ENCODE measurements at places on chromosomes 5 and 9.
A peak's percentile ranks its signal among the peaks of the same experiment; 100 is the strongest.

- DNase-seq: no peak
These were observed 16.2 kb upstream of the ITGA1 start for GRCh38 chr5:52771343-52772039.

DNA sequence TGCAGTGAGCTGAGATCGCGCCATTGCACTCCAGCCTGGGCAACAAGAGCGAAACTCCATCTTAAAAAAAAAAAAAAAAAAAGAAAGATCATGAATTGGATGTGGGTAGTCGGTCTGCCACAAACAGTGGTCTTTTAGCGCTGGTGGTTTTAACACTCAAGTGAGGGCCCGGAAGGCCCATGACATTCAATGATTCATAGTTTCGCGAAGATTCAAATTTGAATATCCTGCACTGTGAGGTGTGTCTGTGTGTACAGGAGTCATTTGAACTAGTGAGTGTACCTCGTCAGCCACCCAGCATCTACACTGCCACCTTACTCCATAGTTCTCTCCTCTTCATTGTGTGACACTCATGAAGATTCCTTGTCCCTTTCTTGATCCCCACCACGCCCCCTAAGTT, 41.3 kb downstream of the CFAP77 start:
- DNase-seq: no peak

GRCh38 chr9:36174731-36175130, 5.5 kb downstream of the CCIN start:
- no peak for DNase-seq

DNA sequence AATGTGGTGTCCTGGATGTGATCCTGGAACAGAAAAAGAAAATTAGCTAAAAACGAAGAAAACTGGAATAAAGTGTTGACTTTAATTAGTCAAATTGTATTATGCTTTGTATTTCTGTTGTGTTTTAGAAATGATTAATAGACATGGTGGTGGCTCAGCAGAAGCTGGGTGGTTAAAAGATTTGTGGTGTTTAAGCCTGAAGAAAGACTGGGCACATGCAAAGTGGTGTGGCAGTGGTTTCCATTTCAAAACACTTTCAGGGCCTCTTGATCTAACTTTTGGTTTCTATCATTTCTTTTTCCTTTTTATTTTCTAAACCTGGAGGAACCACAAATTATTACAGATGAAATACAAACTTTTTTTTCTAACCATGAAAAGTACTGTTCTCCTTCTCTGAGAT, 44.1 kb downstream of the ADGRV1 start:
- no peak for DNase-seq

- no peak for DNase-seq
These were observed 14.5 kb upstream of the RPL26L1 start for GRCh38 chr5:172944741-172945140.

DNA sequence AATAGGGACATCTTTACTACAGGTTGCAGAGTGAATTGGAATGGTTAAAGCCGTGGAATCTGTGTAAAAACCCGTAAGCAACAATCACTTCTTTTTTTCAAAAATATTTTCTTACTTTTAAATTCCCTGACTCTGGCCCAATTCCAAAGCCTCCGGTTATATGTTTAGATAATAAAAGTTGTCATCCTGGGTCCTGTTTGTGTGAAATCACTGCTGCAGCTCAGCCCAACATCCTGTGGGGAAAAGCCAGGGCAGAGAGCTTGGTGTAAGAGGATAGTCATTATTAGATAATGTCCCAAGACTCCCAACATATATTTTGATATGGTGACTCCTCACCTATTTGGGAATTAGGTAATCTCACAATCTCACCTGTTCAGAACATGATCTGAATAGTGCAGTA, 586.0 kb upstream of the BRINP1 start:
- no peak for DNase-seq

DNA sequence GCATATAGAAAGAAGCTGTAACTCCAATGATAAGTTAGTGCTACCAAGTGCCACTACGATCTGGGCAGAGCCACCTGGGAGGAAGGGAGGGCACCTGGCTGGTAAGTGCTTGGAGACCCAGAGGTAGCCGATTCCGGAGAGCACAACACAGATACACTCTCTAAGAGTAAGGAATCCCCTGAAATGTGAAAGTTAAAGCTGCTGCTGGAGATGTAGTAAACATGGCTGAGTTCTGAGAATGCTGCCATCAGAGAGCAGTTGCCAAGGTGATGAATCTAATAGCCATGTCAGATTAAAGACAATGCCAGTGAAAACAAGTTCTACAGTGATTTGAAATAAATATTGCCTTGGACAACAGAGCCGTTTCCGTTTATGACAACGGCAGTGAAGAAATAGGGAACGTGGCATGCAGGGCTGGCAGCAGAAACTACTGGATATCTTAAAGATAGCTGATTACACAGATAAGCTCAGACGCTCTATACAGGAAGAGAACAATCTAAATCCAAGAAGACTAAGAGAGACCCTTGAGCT, 561.2 kb upstream of the C9orf72 start:
- no peak for DNase-seq

GRCh38 chr9:76733096-76733495, 31.1 kb upstream of the PCA3 start:
- no peak for DNase-seq

- no peak for DNase-seq
These were observed 168.9 kb downstream of the MAPKAP1 start for GRCh38 chr9:125538092-125538473.

DNA sequence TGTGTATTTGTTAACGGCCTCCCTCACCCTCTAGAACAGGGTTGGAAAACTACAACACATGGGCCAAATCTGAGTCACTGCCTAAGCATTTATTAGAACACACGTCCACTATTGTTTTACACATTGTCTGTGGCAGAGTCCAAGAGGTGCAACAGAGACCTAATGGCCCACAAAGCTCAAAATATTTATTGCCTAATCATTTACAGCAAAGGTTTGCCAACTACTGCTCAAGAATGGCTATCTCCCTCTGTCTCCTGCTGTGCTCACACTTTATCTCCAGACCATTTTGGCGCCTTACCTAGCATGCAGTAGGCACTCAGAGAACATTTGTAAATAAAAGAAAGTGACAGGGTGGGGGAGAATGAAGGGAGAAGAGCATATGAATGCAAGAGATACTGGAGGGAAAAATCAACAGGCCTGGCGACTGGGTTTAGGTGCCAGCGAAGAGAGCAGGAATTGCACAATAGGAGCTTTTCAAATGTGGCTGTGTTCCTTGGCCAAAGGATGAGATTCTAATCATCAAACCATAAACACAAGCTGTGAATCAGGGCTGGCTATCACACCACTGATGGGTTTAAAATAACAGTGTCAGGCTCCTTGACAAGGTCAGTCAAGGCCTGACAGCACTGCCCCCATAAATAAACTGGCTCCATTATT, 80.3 kb downstream of the EPB41L4A start:
- peak; percentile 7 for DNase-seq

- no peak for DNase-seq
These were observed 195.3 kb upstream of the KLF9 start for GRCh38 chr9:70609542-70610286.

DNA sequence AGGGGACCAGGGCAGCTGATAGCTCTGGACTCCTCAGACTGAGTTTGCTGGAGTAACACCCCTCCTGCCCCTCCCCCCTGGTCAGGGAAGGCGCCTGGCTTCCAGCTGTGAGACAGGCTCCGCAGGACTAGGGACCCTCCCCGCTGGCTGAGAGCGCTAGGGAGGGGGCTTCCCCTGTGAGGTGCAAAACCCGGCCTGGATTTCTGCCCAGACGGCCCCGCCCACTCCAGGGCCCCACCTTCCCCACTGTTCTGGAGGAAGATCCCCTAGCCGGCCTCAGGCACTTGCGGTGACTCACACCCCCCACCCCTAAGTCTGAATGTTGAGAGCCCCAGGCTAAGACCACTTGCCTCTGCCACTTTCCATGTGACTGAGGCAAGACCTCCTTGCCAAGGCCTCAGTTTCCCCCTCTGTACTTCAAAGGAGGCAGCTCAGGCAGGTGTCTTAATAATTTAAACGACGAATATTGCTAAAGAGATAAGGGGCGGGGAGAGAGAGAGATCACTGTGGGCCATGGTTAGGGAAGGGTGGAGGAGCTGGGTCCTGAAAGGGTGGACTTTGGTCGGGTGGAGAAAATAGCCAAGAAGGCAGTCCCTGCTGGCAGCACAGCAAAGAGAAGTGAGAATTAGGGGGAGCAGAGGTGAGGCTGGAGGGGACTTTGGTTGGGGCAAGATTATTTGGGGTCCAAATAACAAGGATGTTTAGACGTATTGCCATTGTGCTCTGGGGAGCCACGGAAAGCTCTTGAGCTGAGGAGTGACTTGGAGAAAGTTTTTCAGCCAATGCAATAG, 1.0 kb upstream of the DAB2IP start:
- peak; percentile 55 for DNase-seq
